ENCODE measurements at places on chromosomes 1 and 21. TPM values are rescaled to one million over a fixed set of nuclear protein-coding genes. Genes with fewer than 3 reads are reported as not detected.

- DNase-seq: peak; percentile 29
Measured at GRCh38 chr1:152869808-152870419, 8.2 kb upstream of the SMCP start.

DNA sequence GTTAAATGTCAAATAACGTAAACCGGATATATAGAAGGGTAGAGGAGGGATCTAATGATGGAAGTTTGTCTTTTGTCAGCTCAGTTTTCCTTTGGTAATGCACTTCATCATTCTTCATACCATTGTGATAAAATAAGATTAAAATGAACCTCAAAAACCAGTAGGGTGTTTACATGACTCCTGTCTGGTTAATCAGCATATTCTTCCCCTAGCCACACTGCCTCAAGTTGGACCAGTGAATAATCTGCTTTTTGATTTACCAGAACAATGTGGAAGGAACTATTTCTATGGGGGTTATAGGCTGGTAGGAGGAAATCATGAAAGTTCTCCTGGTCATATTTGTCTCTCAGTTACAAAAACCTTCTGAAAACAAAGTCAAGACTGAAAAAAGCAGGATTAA is 634.7 kb downstream of the NCAM2 start:
- DNase-seq: no peak

GRCh38 chr21:30996728-30997127 is 41.5 kb downstream of the KRTAP19-8 start:
- DNase-seq: no peak

- no peak for DNase-seq
Measured at GRCh38 chr21:45000637-45001133, 60.9 kb downstream of the SLX9 start.

DNA sequence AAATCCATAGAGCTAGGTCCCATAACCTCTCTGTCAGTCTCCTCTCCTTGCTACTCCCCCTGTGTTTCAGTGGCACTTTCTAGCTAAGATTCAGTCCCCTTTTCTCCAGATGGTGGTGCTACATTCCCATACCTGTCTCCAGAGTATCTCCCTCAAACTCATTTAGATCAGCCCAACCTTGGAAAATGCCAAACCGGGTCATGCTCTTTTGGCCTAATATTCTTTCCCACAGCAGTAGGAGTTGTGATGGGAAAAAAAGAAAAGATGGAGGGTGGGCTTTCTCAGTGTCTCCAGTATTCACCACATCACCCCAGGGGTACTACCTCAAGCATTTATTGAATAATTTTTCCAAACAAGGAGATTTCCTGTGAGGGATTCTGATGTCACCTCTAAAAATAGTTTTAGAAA is 3.2 kb upstream of the RXFP4 start:
- DNase-seq: no peak

DNA sequence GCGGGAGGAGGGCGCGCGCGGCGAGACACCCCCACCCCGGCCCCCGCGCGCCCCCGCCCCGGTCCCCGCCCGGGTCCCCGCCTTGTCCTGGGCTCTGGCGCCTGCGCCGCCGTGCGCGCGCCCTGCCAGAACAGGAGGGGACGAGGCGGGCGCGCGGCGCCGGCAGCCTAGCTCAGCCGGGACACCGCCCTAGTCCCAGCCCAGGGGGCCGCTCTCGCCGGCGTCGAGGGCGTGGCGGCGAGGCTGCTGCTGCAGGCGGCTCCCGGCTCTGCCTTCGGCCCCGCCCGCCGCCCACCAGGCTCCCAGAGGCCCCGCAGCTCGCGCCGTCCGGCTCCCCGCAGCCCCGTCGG is at the start of gene RCAN3:
TSS of gene RCAN3 (plus strand) at position 128 of the 350 bp plus-strand sequence. CDS start 11,537 bp downstream, outside the sequence.
- peak; percentile 93 for DNase-seq

- no peak for DNase-seq
Measured at GRCh38 chr1:44723496-44724295, 7.3 kb downstream of the RNU5D-1 start.

CXADR gene
- total RNA-seq: 22.7 TPM

CELA2A gene
- total RNA-seq: not detected

PKN2 gene
- 37.7 TPM for total RNA-seq

KCNH1 gene
- total RNA-seq: not detected
